ENCODE measurements at places on chromosomes 7 and 10.

- H3K27me3 ChIP-seq = no peaks in the 10 kb centered on the region
- H3K27ac ChIP-seq = no peak overlapping the region
- peaks cover 7% of the 10 kb centered on the region for H3K36me3 ChIP-seq
- H3K4me3 ChIP-seq = no peak overlapping the region
- DNase-seq = peak; percentile 31
Measured at GRCh38 chr7:98294798-98295382, 13.4 kb downstream of the BRI3 start.

DNA sequence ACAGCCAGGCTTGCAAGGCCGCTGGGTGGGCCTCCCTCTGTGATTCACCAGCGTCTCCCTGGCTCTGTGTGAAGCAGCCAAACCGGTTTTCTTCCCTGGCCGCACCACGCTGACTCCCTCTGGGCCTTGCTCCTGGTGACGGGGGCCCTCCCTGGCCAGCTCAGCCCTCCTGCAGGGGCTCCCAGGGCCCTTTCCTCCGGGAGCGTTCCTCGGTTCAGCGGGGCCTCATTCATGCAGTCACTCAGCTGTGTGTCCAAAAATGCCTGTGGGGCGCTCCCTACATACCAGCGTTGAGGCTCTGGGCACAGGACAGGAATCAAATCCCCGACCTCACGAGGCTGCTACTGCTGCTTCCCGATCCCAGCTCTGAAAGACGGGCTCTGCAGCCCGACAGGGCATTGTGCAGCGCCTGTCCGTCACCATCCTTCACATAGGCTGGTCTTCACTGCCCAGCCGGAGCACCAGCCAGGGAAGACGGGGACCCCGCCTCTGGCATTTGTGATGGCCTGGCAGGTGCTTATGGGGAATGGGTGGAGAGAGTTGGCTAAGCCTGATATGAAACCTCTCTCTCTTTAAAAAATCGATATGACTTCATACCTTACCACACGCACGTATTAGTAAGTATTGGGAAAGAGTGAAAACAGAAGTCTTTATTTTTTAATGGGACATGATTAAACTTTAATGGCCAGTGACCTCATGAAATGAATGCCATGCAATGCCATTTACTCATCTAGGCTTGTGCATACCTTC is 110.0 kb upstream of the SHH start:
- no peak overlapping the region for H3K4me3 ChIP-seq
- H3K4me1 ChIP-seq = peaks cover 6% of the 10 kb centered on the region
- H3K36me3 ChIP-seq = no peaks in the 10 kb centered on the region

DNA sequence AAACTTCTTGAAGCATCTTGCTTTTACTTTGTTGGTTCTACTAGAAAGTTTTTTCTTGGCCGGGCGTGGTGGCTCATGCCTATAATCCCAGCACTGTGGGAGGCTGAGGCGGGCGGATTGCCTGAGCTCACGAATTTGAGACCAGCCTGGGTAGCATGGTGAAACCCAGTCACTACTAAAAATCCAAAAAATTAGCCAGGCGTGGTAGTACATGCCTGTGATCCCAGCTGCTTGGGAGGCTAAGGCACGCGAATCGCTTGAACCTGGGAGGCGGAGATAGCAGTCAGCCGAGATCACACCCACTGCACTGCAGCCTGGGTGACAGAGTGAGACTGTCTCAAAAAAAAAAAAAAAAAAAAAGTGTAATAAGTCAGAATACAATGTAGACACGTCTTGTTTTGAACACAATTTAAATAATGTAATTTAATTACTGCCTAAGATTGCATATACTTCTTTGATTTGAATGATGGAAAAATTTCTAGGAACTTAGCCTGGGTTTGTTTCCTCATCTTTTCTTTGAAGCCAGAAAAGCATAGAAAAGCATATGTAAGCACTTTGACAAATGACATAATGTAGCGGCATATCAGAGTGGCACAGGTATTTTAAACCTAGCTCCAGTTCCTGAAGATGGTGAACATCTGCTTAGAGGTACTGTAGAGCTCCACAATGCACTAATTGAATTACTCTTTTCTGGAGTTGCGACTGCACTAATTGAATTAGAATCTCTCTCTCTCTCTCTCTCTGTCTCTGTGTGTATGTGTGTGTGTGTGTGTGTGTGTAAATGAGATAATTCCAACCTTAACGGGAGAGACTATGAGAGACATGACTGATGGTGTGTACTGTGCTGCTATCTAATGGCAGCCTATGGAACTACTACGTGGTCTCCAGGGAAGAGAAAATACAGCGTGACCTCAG is 87.8 kb downstream of the BTRC start:
- no peaks in the 10 kb centered on the region for H3K36me3 ChIP-seq
- no peak overlapping the region for H3K27ac ChIP-seq
- no peaks in the 10 kb centered on the region for H3K4me1 ChIP-seq
- H3K27me3 ChIP-seq = no peaks in the 10 kb centered on the region
- DNase-seq = peak; percentile 79

DNA sequence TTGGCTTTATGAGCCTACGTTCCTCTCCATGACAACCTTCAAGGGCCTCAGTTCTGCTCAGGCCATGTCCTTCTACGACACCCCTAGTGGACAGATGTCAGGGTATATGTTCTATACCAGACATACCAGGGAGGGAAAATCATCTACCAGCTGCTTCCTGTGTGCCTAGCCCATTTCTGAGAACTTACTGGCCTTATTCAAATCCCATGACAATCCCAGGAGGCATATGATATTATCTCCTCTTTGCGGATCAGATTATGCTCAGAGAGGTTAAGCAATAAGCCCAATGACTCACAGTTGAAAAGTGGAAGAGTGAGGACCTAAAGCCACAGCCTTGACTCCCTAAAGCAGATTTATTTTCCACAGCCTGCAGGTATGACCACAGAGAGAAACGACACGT is 139.3 kb downstream of the GLI3 start:
- no peaks in the 10 kb centered on the region for H3K27me3 ChIP-seq
- H3K4me1 ChIP-seq = peaks cover 37% of the 10 kb centered on the region
- peak; percentile 85 for DNase-seq
- H3K36me3 ChIP-seq = no peaks in the 10 kb centered on the region

GRCh38 chr10:103154521-103155299 is 38.4 kb downstream of the NT5C2 start:
- no peaks in the 10 kb centered on the region for H3K36me3 ChIP-seq
- H3K27ac ChIP-seq = no peak overlapping the region
- DNase-seq = peak; percentile 64
- H3K4me1 ChIP-seq = peaks cover 13% of the 10 kb centered on the region

DNA sequence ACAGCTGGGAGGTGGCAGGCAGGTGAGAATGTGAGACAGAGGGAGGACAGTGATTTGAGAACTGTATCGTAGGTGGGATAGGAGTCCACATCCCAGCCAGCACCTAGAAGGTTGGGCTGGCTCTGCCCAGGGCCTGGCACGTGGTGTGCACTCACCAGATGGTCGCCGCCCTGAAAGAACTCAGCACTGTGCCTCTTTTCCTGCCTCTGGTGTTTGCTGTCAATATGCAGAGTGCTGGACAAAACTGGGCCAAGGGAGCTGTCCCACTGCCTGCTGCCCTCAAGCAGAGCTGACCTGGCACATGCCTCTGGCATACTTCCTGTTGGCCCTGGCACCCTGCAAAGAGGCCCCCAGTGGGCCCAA is 36.8 kb downstream of the CHST3 start:
- no peak for DNase-seq
- peaks cover 22% of the 10 kb centered on the region for H3K4me1 ChIP-seq
- no peaks in the 10 kb centered on the region for H3K27me3 ChIP-seq
- H3K4me3 ChIP-seq = no peak overlapping the region
- no peak overlapping the region for H3K27ac ChIP-seq
- no peaks in the 10 kb centered on the region for H3K36me3 ChIP-seq

- DNase-seq = no peak
- H3K27me3 ChIP-seq = no peaks in the 10 kb centered on the region
- no peaks in the 10 kb centered on the region for H3K36me3 ChIP-seq
- no peaks in the 10 kb centered on the region for H3K4me1 ChIP-seq
- H3K27ac ChIP-seq = no peak overlapping the region
Measured at GRCh38 chr7:2968616-2969397, 74.9 kb downstream of the CARD11 start.

DNA sequence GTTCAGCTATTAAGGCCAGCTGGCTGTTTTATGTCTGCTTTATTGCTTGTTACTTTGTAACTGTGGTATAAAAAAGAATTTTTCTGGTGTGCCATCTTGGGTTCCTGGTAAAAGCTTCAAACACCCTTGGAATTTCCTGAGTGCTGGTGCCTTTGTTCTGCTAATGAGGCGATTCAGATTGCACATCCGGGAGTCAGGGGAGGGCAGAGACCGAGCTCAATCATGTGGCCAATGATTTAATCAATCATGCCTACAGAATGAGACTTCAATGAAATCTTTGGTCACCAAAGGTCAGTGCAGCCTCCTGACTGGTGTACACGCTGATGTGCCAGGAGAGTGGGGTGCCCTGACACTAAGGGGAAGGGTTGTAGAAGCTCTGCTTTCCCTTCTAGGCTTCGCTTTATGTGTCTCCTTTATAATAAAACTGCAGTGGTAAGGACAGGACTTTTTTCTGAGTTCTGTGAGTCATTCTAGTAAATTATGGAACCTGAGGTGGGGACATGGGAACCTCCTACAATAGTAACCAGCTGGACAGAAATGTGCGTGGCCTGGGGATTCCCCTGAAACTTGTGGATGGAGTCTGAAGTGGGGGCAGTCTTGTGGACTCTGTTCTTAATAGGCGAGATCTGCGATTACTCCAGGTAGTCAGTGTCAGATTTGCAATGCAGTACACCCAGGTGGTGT is 69.4 kb upstream of the OGDHL start:
- no peak for DNase-seq
- H3K36me3 ChIP-seq = peaks cover 2% of the 10 kb centered on the region
- no peak overlapping the region for H3K4me3 ChIP-seq
- H3K27ac ChIP-seq = no peak overlapping the region

GRCh38 chr10:6141296-6142151 is 52.7 kb downstream of the RBM17 start:
- H3K36me3 ChIP-seq = no peaks in the 10 kb centered on the region
- H3K4me1 ChIP-seq = peaks cover 15% of the 10 kb centered on the region
- peak overlapping the region; percentile 28 for H3K4me3 ChIP-seq

DNA sequence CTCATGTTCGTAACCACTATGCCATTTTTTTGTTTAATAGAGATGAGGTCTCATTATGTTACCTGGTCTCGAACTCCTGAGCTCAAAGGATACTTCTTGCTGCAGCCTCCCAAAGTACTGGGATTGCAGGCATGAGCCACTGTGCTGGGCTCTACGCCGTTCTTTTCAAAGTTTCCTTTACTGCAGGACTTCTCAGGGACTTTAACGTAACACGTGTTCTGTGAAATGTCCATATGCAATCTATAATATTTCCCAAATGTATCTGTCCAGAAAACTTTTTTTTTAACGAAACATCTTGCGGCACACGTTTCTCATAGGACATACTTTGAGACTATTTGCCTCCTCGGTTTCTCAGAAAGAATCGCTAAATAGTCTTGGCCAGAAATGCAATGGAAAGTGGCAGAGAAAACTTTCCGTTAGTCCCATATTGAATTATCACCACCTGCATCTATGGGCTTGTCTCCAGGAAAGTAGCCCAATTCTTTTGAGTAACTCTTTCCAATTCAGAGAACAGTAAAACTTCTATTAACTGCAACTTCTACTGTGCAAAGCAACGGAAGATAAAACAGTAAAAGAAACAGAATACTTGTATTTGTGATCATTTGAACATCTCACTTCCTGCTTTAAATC is 96.3 kb downstream of the ELMO1 start:
- H3K27me3 ChIP-seq = no peaks in the 10 kb centered on the region
- H3K4me3 ChIP-seq = no peak overlapping the region
- no peak overlapping the region for H3K27ac ChIP-seq
- DNase-seq = no peak

- no peaks in the 10 kb centered on the region for H3K27me3 ChIP-seq
- H3K27ac ChIP-seq = no peak overlapping the region
- H3K36me3 ChIP-seq = no peaks in the 10 kb centered on the region
- no peak for DNase-seq
Measured at GRCh38 chr7:12373580-12374263, 29.9 kb downstream of the VWDE start.
